BJ (cell line): ENCODE measurements at places on chromosomes 4 and X.

- DNase-seq, result no peak
These were observed 931.7 kb downstream of the CENPC start for GRCh38 chr4:66613591-66613990.

DNA sequence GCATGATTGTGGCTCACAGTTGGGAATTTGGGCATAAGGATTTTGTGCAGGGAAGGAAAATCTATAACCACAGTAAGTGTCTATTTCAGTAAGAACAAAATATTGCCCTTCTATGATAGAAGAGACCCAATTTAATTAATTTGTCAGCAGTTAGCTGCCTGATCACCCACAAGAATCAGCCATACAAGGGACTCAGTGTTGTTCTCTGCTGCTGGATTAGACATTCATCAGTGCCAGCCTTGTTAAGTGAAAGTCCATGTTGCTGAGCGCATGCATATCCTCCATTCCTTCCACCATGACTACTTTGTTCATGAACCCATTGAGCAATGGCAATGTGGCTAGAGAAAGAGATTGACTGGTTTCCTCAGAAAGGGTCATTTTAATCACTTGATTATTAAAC lies 125.3 kb upstream of the PDHA2 start:
- no peak for DNase-seq

- no peak for DNase-seq
These were observed 127.0 kb downstream of the STOX2 start for GRCh38 chr4:184032091-184032490.

- no peak for DNase-seq
These were observed 1077.8 kb downstream of the ARAP2 start for GRCh38 chr4:35166466-35166865.
